Breast epithelium (tissue), 4 donors: ENCODE measurements at places on chromosomes 12 and 14. TPM values are rescaled to one million over a fixed set of nuclear protein-coding genes. Genes with fewer than 3 reads are reported as not detected.

KRT7 gene
- total RNA-seq, result 358 TPM

NGB gene
- total RNA-seq, result not detected

RNASE7 gene
- not detected for total RNA-seq

SMIM41 gene
- not detected for total RNA-seq

DNA sequence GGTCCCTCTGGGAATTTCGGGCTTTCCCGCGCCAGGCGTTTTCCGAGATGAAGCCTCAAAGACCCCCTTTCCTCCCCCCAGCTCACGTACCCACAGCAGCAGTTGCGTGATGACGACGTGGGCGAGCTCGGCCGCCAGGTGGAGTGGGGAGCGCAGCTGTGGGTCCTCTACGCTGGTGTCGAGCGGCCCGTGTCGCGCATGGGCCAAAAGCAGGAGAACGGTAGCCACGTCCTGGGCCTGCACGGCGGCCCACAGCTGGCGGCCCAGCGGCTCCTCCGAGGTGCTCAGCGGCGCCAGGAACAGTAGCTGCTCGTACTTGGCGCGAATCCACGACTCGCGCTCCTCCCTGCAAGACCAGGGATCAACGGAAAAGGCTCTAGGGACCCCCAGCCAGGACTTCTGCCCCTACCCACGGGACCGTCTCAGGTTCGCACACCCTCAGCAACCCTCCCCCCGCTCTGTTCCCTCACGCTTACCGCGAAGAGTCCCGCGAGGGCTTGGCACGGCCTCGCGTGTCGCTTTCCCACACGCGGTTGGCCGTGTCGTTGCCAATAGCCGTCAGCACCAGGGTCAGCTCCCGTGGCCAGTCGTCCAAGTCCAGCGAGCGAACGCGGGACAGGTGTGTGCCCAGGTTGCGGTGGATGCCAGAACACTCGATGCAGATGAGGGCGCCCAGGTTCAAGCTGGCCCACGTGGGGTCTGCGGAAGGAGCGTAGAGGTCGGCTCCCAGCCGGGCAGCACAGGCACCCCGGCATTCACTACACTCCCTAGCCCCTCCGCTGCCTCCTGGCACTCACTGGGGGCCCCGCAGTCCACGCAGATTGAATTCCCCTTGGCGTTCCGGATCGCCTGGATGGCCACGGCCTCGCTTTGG, 11.4 kb downstream of the AGAP2 start:
- H3K4me1 ChIP-seq, result no peaks in the 10 kb centered on the region
- H3K36me3 ChIP-seq, result no peaks in the 10 kb centered on the region
- DNase-seq, result peak; percentile 34
- no peaks in the 10 kb centered on the region for H3K27me3 ChIP-seq
- peak overlapping the region; percentile 82 for H3K4me3 ChIP-seq

DNA sequence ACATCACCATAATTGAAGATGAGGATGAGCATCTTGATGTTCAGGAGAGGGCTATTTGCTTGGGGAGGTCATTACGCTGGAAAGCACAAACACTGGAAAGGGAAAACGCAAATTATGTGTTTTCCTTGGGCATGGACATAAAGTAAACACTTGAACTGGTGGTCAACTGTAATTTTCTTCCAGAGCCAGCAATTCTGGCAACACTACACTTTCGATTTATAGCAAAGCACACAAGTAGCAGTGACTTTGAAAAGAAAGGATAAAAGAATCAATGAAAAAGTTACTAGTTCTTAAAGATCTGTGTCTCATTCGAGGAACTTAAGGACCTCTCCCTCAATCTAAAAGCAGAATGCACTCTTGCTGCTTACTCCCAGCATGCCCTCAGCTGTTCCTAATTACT, 2.2 kb downstream of the CLEC14A start:
- no peak overlapping the region for H3K27ac ChIP-seq
- H3K4me1 ChIP-seq, result no peaks in the 10 kb centered on the region
- H3K36me3 ChIP-seq, result no peaks in the 10 kb centered on the region
- H3K4me3 ChIP-seq, result peak overlapping the region; percentile 45
- no peak for DNase-seq
- peaks cover 21% of the 10 kb centered on the region for H3K27me3 ChIP-seq

DNA sequence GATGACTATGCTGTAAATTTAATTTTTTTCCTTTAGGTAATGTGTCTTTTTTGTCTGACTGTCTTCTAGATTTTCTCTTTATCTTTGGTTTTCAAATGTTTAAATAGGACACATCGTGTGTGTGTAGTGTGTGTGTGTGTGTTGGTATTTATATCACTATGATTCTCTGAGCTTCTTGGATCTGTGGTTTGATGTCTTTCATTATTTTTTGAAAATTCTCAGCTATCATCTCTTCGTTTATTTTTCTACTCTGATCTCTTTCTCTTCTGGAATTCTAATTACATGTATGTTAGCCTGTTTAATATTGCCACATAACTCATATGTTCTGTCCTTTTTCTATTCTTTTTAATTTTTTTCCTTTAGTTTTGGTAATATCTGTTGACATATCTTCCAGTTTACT, 73.5 kb upstream of the OR10AD1 start:
- no peaks in the 10 kb centered on the region for H3K36me3 ChIP-seq
- no peaks in the 10 kb centered on the region for H3K27me3 ChIP-seq
- H3K27ac ChIP-seq, result no peak overlapping the region
- H3K4me3 ChIP-seq, result no peak overlapping the region
- H3K4me1 ChIP-seq, result no peaks in the 10 kb centered on the region

DNA sequence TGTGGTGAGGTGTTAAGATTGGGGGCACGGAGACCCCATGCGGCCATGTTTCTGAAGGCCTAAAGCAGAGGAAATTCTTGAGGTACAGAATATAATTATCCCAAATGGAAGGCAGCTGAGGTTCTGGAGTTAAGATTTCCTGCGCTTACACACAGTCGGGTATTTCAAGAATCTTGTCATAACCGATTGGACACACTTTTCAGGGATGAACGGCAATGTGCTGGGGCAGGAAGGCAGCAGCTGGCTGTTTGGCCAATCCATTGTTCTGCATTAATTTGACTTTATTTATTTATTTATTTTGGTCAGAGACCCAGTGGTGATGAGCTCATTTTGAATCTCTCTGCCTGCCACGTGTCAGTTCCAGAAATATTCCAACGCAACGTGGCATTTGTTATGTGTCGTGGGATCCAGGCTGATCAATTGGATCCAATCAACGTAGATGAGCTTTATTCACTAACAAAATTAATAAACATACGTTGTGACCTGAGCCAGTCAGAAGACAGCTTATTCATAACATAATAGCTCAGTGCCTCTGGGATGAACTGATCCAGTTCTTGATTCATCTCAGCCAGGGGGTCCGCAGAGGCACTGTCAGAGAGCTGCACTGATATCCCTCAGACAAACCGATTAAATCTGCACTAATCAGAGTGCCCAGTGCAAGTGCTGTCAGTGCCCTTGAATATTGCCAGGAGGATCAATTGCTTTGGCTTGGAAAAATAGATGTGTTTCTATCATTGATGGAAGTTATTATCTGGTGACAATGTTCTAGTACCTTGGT, 181.0 kb downstream of the KTN1 start:
- no peaks in the 10 kb centered on the region for H3K27me3 ChIP-seq
- DNase-seq, result no peak
- H3K27ac ChIP-seq, result no peak overlapping the region
- H3K4me1 ChIP-seq, result no peaks in the 10 kb centered on the region
- H3K36me3 ChIP-seq, result no peaks in the 10 kb centered on the region
- no peak overlapping the region for H3K4me3 ChIP-seq

DNA sequence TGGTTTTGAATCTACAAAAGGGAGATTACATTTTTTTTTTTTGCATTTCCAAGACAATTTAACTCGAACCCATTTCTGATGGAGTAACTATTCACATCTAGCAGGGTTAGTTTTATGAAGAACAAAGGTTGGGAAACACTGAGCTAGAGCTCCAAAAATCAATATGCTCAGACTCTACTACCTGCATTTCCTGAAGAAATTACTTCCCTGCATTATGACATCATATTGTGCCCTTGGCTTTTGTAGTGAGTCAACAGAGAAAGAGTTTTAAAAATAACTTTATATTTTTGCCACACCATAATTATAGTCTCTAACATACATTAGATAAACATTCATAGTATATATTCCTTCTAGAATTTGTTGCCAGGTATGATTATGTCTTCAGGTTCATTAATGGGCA, 14.8 kb downstream of the GRIP1 start:
- no peaks in the 10 kb centered on the region for H3K36me3 ChIP-seq
- H3K27ac ChIP-seq, result no peak overlapping the region
- H3K27me3 ChIP-seq, result no peaks in the 10 kb centered on the region
- no peak overlapping the region for H3K4me3 ChIP-seq

DNA sequence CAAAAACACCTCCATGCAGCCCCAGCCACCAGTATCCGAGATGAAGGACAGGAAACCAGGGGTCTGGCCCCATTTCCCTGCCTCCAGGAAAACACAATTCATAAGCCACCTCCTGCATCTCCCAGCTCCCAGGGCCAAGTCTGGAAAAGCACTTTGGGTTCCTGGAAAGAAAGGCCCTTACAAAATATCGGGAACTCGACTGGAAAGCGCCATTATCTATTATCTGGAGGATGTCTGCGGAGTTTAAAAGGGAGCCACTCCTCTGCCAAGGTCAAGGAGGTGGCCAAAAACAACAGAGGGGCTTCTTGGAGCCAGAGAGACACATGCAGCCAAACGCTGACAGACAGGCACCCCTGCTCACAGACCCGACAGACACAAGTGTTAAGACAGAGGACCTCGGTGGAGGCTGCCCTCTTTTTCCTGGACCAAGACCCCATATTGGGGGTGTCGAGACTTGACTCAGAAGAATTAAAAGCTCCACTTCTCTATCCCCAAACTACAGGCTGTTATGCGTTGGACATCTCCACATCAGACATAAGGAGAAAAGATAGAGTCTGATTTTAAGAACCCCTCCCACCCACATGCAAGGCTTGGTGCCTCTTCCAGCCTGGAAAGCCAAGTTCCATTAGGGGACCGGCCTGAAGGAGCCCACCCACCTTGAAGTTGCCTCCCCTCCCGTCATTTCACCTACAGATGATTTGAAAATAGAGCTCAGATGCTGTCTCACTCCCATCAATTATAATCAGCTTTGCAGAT, 9.6 kb downstream of the ACTN1 start:
- no peak overlapping the region for H3K4me3 ChIP-seq
- peak overlapping the region; percentile 83 for H3K27ac ChIP-seq
- DNase-seq, result no peak

GRCh38 chr12:55707841-55708694, at the start of gene ITGA7:
Gene ITGA7, minus strand, starts transcription at chr12:55707904. Its CDS starts 222 bp downstream, at chr12:55707682.
- H3K4me3 ChIP-seq, result peak within 1 kb of the TSS; percentile 86
- H3K27me3 ChIP-seq, result no peaks in the 10 kb centered on the region
- no peak for DNase-seq
- H3K36me3 ChIP-seq, result no peaks in the 10 kb centered on the region
- peak within 1 kb of the TSS; percentile 13 for H3K27ac ChIP-seq

GRCh38 chr12:59548930-59549329, 46.9 kb upstream of the SLC16A7 start:
- no peaks in the 10 kb centered on the region for H3K27me3 ChIP-seq
- H3K36me3 ChIP-seq, result no peaks in the 10 kb centered on the region
- no peak for DNase-seq
- H3K4me3 ChIP-seq, result no peak overlapping the region
- no peaks in the 10 kb centered on the region for H3K4me1 ChIP-seq
- no peak overlapping the region for H3K27ac ChIP-seq

DNA sequence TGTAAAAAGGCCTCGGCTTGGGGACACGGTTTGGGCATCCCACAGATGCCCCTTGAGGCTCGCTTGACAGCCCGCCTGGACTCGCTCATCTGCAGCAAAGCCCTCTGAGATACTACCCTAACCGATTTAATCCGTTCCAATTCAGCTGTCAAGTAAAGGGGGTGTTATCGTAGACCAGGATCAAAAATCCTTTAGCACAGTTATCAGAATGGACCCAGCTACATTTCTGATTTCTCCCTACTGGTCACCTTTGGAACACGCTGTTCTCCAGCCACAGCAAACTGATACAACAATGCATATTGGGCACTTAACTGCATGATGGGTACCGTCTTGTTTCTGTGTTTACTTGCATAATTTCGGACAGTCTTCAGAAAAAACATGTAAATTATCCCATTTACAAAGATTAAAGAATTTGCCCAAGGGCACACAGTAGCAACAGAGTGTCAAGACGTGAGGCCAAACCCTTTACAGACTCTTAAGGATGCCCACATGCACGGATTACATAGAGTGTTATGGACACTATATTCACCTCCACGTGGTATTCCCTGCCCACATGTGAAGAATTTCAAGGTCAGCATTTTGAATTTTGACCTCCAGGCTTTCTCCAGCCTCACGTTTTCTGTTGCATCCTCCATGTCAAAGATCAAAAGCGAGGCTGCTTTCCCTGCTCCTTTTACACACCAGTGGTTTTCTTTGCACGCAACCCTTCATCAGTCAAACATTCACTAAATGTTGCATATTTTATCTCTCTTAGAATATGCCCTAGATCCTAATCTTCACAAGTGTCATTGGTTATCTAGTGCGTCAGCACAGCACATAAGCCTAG, 3.2 kb upstream of the DUSP6 start:
- H3K27me3 ChIP-seq, result no peaks in the 10 kb centered on the region
- H3K36me3 ChIP-seq, result no peaks in the 10 kb centered on the region
- H3K4me1 ChIP-seq, result no peaks in the 10 kb centered on the region
- DNase-seq, result no peak
- peak overlapping the region; percentile 93 for H3K4me3 ChIP-seq
- H3K27ac ChIP-seq, result peak overlapping the region; percentile 98

GRCh38 chr14:94284221-94284620, 8.8 kb downstream of the SERPINA10 start:
- H3K4me1 ChIP-seq, result no peaks in the 10 kb centered on the region
- H3K36me3 ChIP-seq, result no peaks in the 10 kb centered on the region
- no peak overlapping the region for H3K27ac ChIP-seq
- no peaks in the 10 kb centered on the region for H3K27me3 ChIP-seq
- no peak for DNase-seq
- no peak overlapping the region for H3K4me3 ChIP-seq

GRCh38 chr12:92585115-92585727, 117.6 kb upstream of the PLEKHG7 start:
- H3K27me3 ChIP-seq, result no peaks in the 10 kb centered on the region
- no peaks in the 10 kb centered on the region for H3K36me3 ChIP-seq
- DNase-seq, result no peak

GRCh38 chr14:47675466-47676314, at the start of gene MDGA2:
Gene MDGA2, minus strand, starts transcription at chr14:47675605.
- no peak within 1 kb of the TSS for H3K27ac ChIP-seq
- H3K27me3 ChIP-seq, result no peaks in the 10 kb centered on the region
- H3K4me1 ChIP-seq, result no peaks in the 10 kb centered on the region
- DNase-seq, result no peak
- H3K36me3 ChIP-seq, result no peaks in the 10 kb centered on the region
- peak within 1 kb of the TSS; percentile 63 for H3K4me3 ChIP-seq

GRCh38 chr12:44696542-44696941, 179.6 kb downstream of the NELL2 start:
- no peaks in the 10 kb centered on the region for H3K4me1 ChIP-seq
- no peaks in the 10 kb centered on the region for H3K36me3 ChIP-seq
- no peak overlapping the region for H3K27ac ChIP-seq
- DNase-seq, result no peak
- H3K27me3 ChIP-seq, result no peaks in the 10 kb centered on the region
- no peak overlapping the region for H3K4me3 ChIP-seq

DNA sequence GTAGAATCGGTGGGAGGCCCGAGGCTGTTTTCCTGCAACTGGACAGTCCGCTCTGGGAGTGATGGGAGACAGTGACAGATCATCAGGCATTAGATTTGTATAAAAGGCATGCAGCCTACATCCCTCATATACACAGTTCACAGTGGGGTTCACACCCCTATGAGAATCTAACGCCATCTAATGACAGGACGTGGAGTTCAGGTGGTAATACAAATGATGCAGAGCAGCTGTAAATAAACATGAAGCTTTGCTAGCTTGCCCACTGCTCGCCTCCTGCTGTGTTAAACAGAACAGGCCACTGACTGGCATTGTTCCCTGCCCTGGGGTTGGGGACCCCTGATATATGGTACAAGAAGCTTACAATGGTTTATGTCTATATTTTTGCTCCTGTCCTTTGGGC, 179.0 kb downstream of the LRFN5 start:
- H3K27me3 ChIP-seq, result no peaks in the 10 kb centered on the region
- H3K27ac ChIP-seq, result no peak overlapping the region
- no peak for DNase-seq
- H3K36me3 ChIP-seq, result no peaks in the 10 kb centered on the region
